ENCODE measurements at places on chromosomes 4 and X.
A peak's percentile ranks its signal among the peaks of the same experiment; 100 is the strongest.

DNA sequence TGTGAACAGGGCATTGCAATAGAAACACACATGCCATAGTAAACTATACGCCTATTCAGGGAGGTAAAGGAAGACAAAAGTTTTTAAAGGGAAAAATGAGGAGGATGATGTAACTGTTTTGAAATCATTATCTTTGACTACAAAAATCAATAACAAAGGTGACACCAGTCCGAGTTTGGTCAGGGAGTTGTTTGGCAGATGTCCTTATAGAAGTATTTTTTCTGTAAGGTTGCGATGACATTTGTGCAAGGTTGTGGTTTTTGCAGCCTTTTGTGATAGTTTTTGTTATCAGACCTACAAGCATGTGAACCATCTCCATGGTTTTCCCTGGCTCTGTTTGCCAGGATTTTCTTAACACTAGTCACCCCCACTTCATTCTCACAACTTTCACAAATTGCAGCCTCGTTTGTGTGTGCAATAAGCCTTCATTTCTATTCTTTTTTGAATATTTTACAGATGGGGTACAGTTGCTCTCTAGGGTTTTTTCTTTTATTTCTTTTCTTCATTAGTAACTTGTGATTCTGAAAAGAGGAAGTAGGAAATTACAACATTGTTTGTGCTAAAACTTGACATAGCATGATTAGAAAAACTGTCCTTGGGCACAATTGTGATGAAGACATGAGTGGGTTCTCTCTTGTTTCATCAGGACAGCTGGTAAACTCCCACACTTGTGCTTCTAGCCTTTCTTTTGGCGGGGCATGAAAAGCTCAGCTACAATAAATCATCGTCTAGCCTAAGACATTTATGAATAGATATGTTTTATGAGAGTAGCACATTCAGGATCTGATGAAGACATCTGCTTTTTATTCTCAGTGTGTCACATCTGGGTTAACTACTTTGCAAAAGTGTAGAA is 60.2 kb upstream of the PNPLA4 start:
- peak; percentile 11 for DNase-seq

GRCh38 chrX:135327299-135327698 is 18.0 kb downstream of the ETDC start:
- no peak for DNase-seq

GRCh38 chr4:108854786-108855185 is 91.9 kb upstream of the ETNPPL start:
- no peak for DNase-seq

DNA sequence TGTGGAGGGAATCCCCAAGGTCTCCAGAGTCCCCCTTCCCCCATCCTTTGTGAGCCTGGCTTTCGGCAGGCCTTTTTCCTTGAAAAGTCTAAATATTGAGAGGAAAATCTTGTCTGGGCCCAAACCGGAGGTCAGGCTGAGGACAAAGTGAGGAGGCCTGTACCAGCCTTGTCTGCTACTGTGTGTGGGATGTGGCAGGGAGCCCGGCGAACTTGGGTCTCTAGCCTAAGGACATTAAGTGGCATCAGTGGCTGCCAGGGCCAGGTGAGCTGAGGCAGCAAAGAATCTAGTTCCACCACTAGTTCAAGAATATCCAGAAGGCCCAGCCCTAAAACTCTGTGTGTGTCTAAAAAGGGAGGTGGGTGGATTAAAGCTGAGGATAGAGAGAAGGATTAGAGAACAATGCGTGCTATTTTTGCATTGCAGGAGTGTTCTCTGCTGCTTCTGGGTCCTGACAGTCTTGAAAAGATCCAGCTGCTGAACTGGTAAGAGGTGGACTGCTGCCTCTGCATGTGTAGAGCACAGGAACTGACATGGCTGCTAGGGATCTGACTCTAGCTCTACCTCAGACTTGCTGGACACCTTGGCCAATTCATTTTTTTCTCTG is 1.2 kb upstream of the AMER1 start:
- DNase-seq = peak; percentile 24

DNA sequence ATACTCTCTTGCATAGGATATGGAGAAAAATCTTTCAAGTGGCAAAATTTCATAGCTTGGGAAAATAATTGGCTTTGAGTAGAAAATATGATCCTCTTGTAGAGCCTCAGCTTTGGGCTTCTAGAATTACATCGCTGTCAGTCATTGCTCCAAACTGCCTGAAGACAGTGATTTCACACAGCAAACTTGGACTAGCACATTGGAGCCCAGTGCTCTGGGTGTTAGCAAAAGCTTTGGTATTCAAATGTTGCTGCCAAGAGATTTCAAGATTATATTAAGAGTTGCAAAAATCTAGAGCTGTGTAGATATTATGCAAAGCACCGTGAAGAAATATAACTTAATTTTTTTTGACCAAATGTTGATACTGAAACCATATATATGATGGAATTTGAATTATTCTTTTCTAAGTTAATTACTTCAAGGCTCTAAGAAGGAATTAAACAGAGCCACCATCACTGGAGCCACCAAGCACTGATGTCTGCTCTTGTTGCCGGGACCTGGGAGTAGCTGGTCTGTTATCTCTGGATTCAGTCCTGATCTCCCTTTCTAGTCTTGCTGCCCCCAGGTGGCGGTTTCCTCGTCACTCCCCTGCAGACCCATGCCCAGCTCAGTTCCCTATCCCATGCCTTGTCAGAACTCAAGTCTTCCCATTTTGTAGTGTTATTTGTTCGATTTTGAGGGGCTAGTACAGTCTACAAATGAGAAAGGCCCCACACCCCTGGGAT is 260.7 kb upstream of the SFRP2 start:
- DNase-seq = no peak

- DNase-seq = no peak
Measured at GRCh38 chr4:2141022-2141761, 82.1 kb downstream of the NAT8L start.

DNA sequence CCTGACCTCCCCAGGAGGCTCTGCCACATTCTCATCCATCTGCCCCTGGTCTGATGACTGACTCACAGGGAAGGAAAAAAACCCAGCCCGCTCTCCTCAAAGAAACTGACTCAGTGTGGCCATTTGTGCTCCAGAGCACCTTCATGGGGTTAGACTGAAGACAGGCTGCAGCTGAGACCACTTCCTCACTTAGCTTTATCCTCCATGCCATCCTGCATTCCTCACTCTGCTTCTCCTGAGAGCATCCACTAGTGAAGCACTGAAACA is 35.9 kb upstream of the HPSE start:
- no peak for DNase-seq

DNA sequence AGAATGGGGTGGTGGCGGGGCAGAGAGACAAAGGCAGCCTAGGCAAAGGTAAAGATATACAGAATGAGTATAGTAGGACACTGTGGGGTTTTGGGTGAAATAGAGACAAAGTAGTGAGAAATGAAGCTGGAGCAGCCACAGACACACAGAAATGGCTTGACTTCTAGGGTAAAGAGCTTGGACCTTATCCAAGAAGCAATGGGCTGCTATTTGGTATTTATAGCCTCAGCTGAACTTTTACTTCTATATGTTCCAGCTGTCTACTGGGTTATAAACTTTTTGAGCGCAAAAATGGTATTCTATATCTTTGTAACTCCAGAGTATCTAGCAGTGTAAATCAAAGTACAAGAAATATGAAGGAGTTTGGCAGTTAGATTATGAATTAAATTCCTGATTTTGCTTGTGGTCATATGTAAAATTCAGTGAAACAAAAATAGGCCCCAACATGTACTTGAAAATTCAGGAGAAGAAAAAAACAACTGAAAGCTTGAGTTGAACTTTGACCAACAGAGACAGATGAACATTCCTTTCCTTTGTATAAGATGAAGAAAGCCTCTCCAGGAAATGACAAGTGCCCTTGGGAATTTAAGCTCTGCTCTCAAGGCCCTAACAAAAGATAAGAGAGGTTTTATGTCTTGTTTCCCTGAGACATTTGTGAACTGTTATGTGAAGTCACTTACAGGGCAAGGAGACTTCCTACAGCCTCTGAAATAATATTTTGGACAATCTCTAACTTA is 354.1 kb downstream of the CHIC1 start:
- DNase-seq = no peak

DNA sequence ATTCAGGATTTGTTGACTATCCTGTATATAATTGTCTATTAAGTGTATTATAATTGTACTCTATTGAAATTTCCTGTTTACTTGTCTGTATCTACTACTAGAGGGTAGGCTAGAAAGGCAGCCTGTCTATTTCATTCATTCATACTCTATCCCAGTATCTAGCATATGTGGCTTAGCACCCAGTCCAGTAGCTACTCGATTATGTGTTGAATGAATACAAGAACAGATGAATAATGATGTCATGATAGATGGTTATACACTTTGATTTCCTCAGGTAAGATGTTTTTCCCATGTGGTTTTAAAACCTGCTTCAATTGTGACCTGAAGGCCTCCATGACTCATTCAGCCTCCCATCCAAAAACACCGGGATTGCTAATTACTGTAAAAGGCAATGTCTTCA is 68.0 kb downstream of the IL21 start:
- DNase-seq = no peak

GRCh38 chrX:34877436-34877835 is 65.2 kb upstream of the FAM47B start:
- DNase-seq = no peak

DNA sequence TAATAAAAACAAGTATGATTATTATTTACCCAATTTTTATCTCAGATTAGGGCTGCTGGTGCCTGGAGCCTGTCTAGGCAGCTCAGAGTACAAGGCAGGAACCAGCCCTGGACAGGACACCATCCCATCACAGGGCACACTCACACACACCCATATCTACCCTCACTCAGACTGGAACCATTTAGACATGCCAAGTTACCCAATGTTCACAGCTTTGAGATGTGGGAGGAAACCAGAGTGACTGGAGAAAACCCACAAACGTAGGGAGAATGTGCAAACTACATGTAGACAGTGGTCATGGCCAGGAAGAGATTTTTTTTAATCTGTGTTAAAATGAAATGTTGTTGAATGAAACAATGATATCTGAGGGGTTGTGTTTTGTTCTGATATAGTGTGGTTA is 35.7 kb upstream of the ADGRA3 start:
- DNase-seq = no peak

DNA sequence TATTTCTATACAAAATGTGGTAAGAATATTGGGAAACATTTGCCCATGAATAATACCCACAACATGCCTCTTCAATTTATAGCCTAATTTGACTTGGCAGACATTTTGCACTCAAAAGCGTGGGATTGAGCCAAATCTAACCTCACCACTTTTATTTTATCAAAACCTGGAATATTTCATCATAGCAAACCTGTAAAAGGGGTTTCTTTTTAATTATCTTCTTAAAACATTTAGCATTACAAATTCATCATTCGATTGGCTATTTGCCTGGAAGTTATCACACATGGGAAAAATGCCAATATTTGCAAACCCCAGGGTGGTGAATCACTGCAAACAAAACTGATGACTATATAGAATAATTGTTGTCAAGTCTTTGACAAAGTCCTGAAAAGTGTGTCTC is 56.2 kb downstream of the VCX3B start:
- DNase-seq = no peak

DNA sequence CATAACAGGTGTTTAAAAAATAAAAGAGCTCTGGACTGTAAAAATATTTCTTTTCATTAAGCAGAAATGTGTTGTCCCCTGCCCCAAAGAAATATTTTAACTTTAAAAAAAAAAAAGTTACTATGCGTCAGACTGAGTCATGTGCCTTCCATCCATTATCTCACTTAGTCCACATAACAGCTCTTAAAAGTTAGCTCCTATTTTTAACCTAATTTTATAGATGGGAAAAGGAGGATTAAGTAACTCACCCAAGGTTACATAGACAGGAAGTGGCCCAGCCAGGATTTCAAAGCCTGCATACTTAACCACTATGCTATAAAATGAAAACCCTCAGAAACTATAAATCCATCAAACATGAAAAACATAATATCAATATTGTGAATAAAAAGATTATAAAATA is 97.7 kb downstream of the MANBA start:
- DNase-seq = no peak

DNA sequence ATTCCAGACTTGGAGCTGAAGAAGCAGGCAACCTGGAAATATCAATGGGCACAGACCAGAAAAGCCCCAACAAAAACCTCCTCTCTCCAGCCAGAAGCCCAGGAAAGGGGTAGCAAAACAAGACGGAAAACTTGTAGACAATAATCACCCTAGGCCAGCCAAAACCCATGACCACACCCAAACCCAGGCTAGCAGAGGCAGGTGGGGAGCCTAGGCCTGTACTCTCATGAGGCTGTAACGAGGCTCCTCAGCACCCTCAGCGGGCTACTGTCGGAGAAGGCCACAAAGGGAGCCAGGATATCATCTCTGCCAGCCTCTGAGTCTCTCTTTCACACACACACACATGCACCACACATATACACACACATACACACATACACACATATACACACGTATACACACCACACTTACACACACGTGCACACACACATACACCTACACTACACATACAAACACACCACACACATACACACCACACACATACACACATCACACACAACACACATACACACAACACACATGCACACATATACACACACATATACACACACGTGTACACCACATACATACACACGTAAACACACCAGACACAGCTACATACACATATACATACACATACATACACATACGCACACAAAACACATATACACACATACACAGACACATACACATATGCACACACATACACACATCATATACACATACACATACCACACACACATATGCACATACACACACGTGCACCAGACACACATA is 90.6 kb downstream of the FHDC1 start:
- DNase-seq = no peak

DNA sequence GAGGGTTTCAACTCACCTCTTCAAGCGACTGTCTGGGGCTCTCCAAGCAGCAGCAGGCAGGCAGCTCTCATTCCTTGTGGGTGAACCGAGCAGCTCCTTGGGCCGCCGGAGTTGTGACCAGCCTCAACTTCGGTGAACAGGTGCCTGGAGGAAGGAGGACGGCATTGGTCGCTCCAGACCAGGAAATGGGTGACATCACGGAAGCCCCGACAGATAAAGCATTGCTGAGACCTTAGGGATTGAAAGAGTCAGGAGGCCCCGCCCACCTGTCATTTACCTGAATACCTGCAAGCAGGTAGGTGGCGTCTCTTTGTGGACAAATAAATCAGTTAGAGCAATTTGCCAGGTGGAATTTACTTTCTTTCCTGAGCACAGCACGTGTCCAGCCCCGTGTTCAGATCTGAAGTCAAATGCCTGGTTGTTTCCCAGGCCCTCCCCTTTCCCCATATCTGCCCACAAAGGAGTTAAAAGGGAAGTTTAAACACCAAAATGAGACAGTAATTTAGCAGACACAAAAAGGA is at the start of gene LNX1:
Gene LNX1, minus strand, starts transcription at position 115 of the 521 bp plus-strand sequence. CDS start 17,484 bp downstream, outside the sequence.
- DNase-seq = no peak

DNA sequence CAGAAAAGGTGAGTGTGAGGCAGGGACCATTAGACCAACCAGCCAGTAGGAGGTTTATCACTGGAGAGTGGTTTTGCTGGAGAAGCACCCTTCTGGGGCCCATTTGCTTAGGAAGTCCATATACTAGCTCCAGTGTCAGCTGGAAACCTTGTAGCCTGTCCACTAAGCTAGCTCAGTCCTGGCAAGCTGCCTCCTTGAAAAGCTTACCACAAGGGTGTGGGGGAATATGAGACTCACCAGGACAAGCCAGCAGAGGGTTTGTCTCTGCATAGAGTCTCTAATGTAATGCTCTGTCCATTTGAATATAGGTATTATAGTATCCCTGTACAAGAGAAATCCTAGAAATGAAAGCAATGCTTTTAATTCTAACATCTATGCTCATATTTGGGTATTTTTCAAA is 86.3 kb downstream of the FBXL5 start:
- DNase-seq = no peak

- no peak for DNase-seq
Measured at GRCh38 chrX:69531031-69531755, 27.1 kb downstream of the NALF2 start.
